ENCODE measurements at places on chromosomes 7 and 10.
A peak's percentile ranks its signal among the peaks of the same experiment; 100 is the strongest.

- no peak for DNase-seq
Measured at GRCh38 chr7:135522509-135522908, 12.6 kb upstream of the CNOT4 start.

DNA sequence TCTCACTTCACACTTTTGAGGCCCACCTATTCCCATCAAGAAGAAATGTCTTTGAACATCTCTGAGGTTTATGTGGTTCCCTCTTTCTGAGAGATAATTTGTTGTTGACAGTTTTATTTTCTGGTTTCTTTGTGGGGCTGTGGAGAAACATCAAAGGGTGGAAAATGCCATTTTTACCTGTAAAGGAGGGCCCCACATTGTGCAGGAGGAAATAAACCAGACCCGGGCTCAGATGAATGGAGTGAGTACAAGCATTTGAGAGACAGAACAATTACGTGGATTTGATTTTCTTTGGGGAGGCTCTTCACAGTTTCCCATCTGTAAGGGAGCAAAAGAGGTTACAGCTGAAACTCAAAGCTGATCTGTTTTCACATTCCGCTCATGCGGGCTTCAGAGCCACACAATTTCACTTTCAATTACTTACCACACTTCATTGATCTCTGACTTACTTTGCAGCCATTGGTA lies 29.8 kb downstream of the ITPRIP start:
- DNase-seq: peak; percentile 15

- no peak for DNase-seq
Measured at GRCh38 chr7:79713276-79713675, 259.8 kb upstream of the MAGI2 start.

GRCh38 chr7:139893999-139894398 lies 64.9 kb downstream of the TBXAS1 start:
- no peak for DNase-seq

- DNase-seq: no peak
Measured at GRCh38 chr7:135731131-135731530, 3.1 kb upstream of the SLC13A4 start.

DNA sequence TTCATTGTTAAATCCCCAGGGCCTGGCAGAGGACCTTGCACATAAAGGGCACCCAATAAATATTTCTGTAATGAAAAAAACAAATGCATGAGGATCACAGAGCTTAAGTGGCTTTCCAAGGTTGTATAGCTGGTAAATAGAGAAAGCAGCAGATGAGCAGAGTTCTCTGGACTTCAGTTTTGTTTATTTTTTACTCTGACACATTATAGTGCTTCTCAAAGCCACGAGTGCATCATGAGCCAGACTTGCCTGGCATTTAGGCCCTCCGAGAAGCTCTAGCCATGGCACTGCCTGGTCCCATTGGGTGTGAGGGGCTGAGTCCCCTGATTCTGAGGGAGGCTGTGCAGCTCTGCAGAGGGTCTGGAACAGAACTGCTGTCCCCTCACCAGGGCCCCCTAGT lies 87.2 kb upstream of the ZNF32 start:
- DNase-seq: no peak

GRCh38 chr10:111996103-111996502 lies 187.5 kb downstream of the GPAM start:
- no peak for DNase-seq

GRCh38 chr10:7538970-7539654 lies 127.7 kb downstream of the ITIH5 start:
- DNase-seq: no peak

DNA sequence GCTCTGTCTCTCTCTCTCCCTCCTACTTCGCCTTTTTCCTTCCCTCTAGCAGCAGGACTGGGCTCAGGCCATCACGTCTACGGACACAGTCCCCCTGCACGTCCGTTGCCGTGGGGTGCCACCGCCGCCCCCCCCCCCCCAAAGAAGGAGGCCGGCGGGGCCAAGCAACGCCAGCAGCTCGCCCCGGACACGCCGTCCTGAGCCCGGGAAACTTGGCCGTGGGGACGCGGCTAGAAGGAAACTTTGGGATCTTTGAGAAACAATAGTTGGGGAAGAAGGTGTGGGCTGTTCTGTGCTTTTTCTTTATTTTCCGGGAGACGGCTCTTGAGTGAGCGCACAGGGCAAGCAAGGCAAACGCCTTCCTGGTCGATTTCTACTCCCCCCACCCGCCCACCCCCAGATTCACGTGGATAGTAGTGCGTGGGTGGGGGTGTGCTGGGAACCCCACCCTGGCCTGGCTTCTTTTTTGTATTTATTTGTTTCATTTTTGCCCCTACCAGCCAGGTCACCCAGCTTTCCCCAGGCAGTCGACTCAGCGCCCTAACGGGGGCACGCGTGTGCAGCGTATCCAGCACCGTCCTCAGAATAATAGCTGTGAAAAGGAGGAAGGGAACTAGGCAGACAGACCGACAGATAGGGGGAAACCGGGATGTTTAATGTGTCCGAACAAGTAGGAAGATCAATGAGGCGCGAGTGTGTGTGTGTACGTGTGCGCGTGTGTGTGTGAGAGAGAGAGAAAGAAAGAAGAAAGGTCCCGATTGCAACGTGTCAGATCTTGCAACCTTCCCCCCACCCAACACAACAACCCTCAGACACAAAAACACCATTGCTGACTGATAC lies 1.4 kb downstream of the MXI1 start:
- DNase-seq: peak; percentile 27

- DNase-seq: no peak
Measured at GRCh38 chr7:148633761-148634160, 43.2 kb downstream of the C7orf33 start.

DNA sequence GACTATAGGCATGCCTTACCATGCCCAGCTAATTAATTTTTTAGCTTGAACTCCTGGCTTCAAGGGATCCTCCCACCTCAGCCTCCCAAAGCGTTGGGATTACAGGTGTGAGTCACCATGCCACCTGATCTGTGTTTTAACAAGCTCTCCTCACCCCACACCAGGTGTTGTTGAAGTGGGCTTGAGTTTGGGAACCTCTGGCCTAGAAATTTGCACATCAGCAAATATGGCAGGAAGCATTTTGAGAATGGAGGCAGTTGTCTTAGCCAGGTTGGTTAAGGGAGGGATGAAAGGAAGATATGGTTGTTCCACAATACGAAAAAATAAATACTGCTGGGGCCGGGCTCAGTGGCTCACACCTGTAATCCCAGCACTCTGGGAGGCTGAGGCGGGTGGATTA lies 433.1 kb downstream of the TYW1 start:
- no peak for DNase-seq

GRCh38 chr10:99560277-99561126 lies 27.8 kb downstream of the NKX2-3 start:
- no peak for DNase-seq

DNA sequence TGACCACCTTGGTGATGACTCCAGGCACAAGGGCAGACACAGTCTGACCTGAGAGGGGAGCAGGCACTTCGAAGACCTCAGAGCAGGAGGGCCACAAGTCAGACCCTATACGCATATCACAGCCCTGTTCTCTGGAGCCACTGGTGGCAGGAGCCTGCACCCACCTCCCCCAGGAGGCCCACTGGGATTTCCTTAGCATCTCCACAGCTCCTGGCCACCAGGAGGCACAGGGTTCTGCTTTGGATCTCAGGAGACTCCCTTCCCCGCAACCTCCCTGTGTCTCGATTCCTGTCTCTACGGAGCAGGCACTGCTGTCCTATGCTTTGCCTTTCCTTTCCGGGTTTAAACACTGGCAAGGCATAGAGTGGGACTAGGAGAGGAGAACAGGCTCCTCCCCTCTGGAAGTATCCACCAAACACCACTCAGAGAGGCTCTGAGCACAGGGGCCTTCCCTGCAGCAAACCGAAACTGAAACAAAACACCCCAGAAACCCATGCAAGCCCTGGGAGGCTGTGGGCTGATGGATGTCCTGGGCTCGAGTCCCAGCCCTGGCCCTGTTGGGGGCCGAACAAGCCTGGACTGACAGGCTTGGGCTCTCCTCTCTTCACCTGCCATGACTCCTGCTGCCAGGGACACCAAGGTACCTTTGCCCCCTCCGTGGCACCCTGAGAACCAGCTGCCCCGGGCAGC lies 166.3 kb downstream of the NEURL1 start:
- peak; percentile 60 for DNase-seq

- no peak for DNase-seq
Measured at GRCh38 chr10:94546049-94546900, 687 bp downstream of the HELLS start.

- no peak for DNase-seq
Measured at GRCh38 chr7:128197989-128198580, 43.0 kb upstream of the LEP start.

DNA sequence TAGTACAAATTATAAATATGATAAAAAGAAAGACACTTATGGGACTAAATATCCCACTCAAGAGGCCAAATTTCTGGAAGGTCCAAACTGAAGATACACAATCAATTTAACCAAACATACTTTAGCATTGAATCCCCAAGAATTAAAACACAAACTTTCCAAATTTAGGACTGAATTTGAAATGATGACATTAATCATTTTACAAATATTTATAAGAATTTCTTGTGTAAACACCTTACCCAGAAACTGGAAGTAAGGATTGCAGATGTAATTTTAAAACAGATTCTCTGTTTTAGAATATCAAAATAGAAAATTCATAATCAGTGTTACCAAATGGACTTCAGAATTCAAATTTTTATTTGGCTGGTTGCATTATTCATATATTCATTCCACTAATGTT lies 588.2 kb upstream of the KCND2 start:
- DNase-seq: no peak

DNA sequence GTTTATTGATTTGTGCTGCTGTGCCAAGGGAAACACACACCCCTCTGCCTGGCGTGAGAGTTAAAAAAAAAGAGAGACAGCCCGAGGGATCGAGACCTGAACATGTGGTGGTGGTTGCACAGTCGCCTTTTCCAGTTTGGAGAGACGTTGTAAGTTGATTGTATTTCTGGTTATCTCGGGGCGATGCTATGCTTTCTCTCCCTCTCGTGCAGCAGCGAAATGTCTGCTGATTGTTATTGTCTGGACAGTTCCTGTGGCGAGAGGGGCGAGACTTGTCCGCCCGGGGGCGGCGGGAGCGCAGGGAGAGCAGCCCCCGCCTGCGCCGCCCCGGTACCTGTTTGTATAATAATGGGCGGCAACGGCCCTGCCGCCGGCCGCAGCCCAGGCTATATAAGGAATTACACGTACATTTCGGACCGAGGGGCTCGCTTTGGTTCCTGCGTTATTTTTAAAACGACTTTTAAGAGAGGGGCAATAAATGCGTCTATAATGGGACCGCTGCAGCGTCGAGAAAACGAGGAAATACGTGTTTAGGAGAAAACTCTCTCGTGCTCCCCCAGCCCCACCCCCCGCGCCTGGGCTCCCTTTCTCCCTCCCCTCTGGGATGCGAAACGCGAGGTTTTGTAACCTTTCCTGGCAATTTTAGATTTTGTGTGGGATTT lies 1.7 kb downstream of the ZEB1 start:
- DNase-seq: peak; percentile 7

GRCh38 chr7:25802473-25802872 lies 349.5 kb upstream of the NFE2L3 start:
- no peak for DNase-seq

- DNase-seq: no peak
Measured at GRCh38 chr7:5476001-5476400, 52.4 kb upstream of the TNRC18 start.

DNA sequence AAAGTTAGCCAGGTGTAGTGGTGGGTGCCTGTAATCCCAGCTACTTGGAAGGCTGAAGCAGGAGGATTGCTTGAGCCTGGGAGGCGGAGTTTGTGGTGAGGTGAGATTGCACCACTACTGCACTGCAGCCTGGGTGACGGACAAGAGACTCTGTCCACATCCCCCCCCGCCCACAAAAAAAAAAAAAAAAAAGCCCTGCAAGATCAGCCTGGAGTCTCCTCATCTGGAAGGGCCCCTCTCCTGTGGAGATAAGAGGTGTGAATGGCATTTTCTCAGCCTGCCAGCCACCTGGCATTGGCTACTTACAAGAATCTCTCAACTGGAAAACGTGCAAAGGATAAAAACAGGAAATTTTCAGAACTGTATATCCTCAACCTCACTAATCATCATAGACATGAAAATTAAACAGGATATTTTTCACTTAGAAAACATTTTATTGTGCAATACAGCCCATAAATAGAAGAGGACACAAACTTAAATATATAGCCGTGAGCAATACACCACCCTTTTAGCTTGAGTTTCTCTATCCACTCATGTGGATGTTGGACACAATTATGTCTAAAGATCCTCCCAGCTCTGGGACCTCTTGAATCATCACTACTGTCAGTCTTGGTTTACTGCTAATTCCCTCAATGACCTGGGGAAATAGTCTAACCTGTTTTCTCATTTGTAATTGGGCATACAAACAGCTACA lies 11.3 kb upstream of the TSPAN15 start:
- DNase-seq: no peak

GRCh38 chr7:34759477-34760125 lies 101.6 kb downstream of the NPSR1 start:
- DNase-seq: no peak

DNA sequence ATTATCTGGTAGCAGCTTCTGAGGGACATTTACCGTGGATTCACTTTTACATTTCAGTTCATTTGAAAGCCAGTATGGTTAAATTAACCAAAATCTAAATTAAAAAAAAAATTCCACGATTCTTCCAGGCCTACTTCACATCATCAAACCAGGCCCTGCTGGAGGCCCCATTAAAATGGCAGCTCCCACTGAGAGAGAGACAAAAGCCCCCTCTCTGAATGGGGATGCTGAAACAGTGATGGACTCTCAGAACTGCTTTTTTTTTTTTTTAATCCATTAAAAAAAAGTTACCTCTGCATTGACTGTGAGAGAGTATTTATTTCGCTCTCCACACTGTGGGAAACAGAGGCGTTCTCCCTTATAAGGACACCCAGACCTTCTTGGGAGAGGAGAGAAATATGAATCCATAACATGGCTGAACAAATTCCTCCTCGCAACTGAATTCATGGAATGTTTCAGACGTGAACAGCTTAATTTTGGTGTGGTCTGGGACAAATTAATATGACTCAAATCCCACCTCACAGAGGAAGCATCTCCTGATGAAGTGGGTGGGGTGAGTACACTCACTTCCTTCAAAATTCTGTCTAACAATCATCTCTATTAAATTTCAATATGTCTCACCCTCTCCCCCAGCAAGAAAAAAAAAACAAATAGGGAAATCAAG lies 73.5 kb downstream of the SAMD9 start:
- no peak for DNase-seq

DNA sequence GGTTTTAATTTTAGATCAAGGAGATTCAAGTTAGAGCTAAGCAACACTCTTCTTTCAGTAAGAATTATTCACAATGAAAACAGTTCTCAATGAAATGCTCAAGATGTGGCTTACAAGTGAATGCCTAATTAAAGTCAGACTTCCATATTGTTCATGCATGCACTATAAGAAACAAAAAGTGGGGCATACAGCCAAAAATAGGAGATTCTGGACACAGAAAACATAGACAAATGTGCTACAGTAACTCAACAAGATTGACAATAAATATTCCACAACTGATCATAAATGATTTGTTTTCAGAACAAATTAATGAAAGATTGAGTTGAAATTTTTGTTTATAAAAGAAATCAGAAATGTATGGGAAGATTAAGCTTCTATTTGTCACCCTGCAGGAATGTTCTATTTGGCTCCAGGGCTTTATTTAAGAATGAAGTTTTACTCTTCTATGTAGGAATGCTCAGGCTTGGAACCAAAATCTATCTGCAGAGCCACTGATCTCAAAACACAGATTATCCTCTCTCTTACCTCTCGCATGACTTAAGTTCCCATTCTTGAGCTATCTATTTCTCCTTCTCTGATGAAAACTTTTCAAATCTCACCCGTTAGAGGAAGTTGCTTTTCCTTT lies 89.0 kb upstream of the PIP4K2A start:
- no peak for DNase-seq
